ENCODE measurements at places on chromosomes 2 and 18.

- no peak for DNase-seq
Observed at GRCh38 chr2:105784589-105784988, 39.9 kb downstream of the NCK2 start.

DNA sequence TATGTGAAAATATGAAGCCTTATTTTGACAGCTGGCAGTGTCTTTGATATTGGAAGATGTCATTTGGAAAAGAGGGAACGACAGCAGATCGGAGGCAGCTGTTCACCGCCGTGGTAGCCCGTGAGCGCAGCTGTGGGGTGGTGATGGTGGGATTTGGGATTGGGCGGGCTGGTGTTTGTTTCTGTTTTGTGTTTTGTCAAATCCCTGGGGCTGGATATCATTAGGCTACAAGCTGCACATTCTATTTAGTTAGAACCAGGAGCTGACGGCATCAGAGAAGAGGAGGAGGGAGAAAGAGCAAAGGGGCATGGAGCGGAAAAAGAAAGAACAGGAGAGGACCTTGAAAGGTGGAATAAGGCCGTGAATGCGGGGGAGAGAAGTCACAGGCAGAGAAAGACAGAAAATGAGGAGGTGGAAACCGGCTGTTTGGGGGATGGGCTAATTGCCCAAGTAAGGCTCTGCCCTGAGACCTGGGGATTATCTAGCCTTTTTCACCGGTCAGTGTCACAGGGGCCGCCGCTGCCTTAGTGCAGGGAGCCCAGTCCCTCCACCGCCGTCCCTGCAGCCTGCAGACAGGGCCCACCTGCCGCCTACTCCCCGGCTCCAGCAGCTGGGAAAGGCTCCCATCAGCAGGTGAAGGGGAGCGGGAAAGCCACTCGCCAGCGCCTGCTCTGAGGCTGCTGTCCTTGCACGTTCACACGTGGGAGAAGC is 88.0 kb downstream of the ZCCHC2 start:
- DNase-seq, result no peak

- DNase-seq, result no peak
Observed at GRCh38 chr2:215874418-215874817, 138.9 kb downstream of the MREG start.

DNA sequence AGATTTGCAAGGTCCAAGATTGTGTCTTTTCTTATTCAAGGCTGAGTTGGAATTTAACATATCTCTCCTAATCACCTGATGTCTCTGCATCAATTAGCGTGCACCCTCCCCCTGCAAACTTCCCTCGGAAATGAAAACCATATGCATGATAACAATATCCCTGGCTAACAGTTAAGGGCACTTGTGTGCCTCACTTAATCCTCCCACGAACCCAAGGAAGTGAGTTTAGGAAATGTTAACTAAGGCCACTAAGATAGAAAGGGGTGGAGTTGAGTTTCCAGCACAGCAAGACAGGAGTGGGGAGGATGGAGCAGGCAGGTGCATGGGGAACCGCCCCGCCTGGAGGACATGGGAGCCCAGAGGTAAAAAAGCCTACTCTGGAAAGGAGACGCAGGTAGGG is 52.4 kb upstream of the PTMA start:
- DNase-seq, result no peak

DNA sequence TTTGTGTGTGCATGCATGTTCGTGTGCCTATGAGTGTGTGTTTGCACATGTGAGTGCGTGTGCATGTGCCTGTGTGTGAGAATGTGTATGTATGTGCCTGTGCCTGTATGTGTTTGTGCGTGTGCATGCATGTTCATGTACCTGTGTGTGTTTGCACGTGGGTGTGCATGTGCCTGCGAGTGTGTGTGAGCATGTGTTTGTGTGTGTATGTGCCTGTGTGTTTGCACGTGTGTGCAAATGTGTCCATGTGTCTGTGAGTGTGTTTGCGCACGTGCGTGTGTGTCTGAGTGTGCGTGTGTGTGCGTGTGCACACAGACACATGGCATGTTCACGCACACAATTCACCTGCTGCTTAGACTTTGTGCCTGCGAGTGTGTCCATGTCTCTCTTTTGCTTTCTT is 853.5 kb upstream of the SALL3 start:
- no peak for DNase-seq

DNA sequence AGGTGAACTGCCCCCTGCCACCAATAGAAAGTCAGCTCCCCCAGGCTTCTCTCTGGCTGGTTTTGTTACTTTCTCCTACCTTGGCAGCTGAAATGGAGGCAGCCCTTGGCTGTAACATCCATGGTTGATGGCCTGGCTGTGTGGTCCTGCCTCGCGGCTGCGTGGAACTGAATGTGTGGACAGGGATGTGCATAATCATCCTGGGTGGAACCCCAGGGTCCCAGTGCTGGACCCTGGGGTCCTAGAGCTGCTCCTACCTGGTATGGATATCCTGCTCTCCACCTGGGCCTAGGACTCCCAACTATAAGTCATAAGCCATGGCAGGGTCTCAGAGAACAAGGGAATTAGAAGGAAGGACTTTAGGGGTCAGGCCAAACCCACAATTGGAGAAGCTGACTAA is 93.5 kb downstream of the CAPN13 start:
- no peak for DNase-seq

DNA sequence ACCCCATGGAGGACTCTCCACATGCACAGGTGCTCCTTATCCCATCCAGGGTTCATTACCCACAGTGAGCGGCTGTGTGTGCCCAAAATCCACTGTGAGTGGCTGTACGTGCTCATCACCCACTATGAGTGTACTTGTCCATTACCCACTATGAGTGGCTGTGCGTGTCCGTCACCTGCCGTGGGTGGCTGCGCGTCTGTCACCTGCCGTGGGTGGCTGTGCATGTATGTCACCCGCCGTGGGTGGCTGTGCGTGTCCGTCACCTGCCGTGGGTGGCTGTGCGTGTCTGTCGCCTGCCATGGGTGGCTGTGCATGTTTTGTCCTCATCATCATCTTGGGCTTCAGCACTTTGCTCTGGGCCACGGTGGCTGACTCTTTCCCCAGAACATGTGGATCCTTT is 78.6 kb upstream of the FN1 start:
- DNase-seq, result no peak
